ENCODE measurements at places on chromosomes 4 and X. TPM values are rescaled to one million over a fixed set of nuclear protein-coding genes. Genes with fewer than 3 reads are reported as not detected.

Gene TIGD4
- total RNA-seq: 0.12 TPM

Gene CYLC1
- not detected for total RNA-seq

Gene STARD8
- total RNA-seq: 9.5 TPM

Gene FREM3
- not detected for total RNA-seq

Gene FAM53A
- 2.5 TPM for total RNA-seq

Gene LNX1
- total RNA-seq: 3.3 TPM

Gene TMEM144
- 3.5 TPM for total RNA-seq

Gene TMEM150C
- total RNA-seq: 2.9 TPM

Gene EREG
- 16.0 TPM for total RNA-seq

Gene FAM9C
- not detected for total RNA-seq

Gene BEX5
- 1.0 TPM for total RNA-seq

Gene TMEM271
- not detected for total RNA-seq

Gene DACH2
- not detected for total RNA-seq

Gene MSX1
- total RNA-seq: 1.6 TPM

Gene CBLL2
- not detected for total RNA-seq

Gene SMR3A
- total RNA-seq: not detected

Gene MTNR1A
- 0.36 TPM for total RNA-seq

Gene NUDT11
- total RNA-seq: 11.9 TPM
